ENCODE measurements at places on chromosomes 11 and 22.

GRCh38 chr11:76857781-76858410 lies 2.8 kb upstream of the ACER3 start:
- DNase-seq: no peak

- peak; percentile 48 for DNase-seq
These were observed at the start of gene KCNE3 for GRCh38 chr11:74466916-74467885. Gene KCNE3, minus strand, starts transcription at chr11:74467549. Its CDS starts 9,986 bp downstream, at chr11:74457563.

DNA sequence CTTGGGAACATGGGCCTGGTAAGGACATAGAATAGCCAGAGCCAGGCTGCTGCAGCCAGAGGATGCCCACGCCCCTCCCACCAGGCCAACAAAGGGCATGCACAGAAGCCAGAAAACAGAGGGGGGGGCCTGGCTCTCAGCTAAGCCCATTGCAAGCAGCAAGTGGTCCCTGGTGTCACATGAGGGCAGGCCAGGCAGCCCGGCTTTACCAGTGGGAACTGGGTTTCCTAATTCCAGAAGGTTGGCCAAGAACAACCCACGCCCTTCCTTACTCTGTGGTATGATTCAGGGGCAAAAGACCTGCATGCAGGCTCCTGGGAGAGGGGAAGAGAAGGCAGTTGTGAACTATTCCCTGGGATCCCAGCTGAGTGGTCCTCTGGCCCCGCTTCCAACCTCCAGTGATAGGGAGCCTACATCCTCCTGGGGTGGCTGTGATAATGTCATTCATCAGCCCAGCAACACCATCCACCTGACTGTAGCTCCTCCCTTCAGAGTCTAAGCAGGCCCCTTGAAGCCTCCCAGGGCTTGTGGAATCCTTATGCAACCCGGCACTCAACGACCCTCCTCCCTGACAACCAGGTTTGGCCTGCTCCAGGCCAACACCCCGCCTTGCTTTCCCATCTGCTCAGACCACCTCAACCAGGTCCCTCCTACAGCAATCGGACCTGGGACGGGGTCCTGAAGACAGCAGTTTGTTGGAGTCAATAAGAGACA lies 62.1 kb upstream of the LMO1 start:
- no peak for DNase-seq

DNA sequence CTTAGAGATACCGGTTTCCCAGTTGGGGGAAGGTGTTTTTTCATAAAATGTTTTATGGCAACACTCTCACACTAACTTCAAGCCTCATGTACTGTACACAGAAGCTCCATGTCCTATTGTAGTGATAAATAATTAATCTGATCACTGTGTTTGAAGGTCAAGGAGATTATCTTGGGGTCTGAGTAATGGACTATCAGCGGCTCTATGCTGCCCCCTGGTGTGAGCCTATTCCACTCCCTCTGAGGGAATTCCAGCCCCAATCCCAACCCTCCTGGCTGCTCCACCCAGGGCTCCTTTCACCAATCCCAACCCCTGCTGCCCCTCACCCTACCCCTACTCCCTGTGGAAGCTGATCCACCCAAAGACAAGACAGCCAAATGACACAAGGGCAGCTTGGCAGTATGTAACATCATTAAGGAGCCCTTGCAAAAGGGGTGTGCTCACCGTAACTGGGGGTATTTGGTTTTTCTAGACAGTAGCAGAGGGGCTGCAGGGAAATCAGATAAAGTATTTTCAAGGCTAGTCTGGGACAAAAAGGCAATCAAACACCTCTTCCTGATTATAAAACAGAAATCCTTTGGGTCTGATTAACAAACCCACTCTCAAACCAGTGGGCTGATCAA lies 22.3 kb downstream of the HPS4 start:
- DNase-seq: peak; percentile 52

- no peak for DNase-seq
These were observed 73.6 kb downstream of the MICAL2 start for GRCh38 chr11:12183827-12184620.

DNA sequence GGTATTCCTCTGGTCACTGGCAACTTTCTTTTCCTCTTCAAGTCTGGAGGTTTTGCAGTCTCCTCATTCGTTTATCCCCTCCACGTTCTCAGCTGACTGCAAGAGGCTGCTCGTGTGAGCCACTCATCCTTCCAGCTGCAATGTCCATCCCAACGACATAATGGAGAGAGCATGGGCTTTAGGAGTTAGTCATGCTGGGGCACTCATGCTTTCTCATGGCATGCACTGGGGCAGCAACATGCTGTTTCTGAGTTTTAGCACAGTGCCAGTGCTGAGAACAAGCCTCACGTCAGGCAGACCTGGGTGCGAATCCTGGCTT lies 7.1 kb downstream of the DCPS start:
- DNase-seq: no peak

GRCh38 chr11:15816260-15816871 lies 540.0 kb downstream of the SOX6 start:
- peak; percentile 91 for DNase-seq

DNA sequence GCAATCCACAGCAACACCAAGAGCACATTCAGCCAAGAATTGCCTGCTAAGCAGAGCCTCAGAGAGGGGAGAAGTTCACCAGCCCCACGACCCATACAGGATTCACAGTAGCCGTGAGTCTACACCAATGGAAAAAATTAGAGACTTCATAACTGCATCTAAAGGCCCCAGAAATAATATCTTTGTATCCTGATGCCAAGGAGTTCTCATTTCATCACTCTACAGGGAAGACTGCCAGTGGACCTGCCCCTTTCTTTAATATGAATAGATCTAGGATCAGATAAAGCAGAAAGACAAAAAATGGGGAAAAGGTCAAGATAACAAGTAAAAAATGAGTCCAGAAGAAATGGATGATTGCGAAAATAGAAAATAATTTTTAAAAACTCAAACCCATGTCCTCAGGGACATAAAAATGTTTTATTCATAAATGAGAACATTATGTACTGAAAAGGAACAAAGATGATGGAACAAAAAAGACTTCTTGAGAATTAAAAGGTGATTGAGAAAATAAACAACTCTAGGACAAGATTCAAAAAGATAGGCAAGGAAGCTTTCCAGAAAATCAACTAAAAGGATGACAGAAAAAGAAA lies 9.5 kb downstream of the APOL3 start:
- no peak for DNase-seq

- DNase-seq: no peak
These were observed 10.7 kb upstream of the NLRP6 start for GRCh38 chr11:267491-267994.

- no peak for DNase-seq
These were observed 12.7 kb downstream of the TMEM41B start for GRCh38 chr11:9301720-9302119.

GRCh38 chr22:25510876-25511275 lies 53.6 kb upstream of the GRK3 start:
- DNase-seq: no peak
